H9 (cell line): ENCODE measurements at places on chromosomes 11 and 22. TPM values are rescaled to one million over a fixed set of nuclear protein-coding genes. Genes with fewer than 3 reads are reported as not detected.
A peak's percentile ranks its signal among the peaks of the same experiment; 100 is the strongest.

Gene CEND1
- 0.81 and 0.86 TPM in 2 replicates for total RNA-seq

Gene C11orf91
- total RNA-seq: not detected in 2 replicates

DNA sequence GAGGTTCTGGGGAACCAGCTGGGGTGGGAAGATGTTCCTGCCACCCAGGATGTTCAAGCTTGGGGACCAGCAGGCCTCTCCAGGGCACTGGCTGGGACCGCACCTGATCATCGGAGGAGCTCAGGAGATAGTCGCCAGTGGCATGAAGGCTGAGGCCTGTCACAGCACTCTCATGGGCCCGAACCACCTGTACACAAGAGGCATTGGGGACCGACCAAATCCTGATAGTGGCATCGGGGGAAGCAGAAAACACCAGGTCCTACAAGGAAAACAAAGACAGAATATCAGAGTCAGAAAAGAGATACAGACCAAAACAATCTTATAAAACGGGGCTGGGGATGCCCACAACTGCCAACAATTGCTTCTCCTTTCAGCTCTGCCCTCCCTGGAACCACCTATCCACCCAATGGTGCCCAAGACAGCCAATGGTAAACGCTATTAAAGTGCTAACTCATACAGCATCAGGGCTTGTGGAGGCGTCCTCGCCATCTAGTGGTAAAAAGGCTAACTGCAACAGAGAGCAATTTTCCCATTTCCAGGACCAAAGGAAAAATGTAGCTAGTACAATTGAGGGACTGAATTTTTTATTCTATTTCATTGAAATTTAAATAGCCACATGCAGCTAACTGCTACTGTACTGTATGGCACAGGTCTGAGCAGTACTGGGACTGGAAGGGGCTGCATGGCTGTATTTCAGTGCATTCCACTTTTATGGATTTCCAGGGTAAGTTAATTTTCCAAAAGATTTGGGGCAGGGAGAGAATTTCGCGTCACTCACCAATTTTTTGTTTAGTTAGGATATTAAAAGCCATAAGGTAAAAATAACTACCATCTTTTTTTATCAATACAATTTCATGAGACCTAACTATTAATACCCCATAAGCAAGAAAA, 7.1 kb downstream of the PRPF19 start:
- H3K27ac ChIP-seq: no peak overlapping the region
- no peaks in the 10 kb centered on the region for H3K27me3 ChIP-seq
- H3K4me3 ChIP-seq: no peak overlapping the region

- no peaks in the 10 kb centered on the region for H3K4me1 ChIP-seq
- DNase-seq: no peak
- no peaks in the 10 kb centered on the region for H3K36me3 ChIP-seq
- H3K27ac ChIP-seq: no peak overlapping the region
Observed at GRCh38 chr11:115982666-115983065, 478.5 kb upstream of the CADM1 start.

- no peak overlapping the region for H3K4me3 ChIP-seq
- H3K27ac ChIP-seq: no peak overlapping the region
- no peaks in the 10 kb centered on the region for H3K4me1 ChIP-seq
- peaks cover 10% of the 10 kb centered on the region for H3K36me3 ChIP-seq
Observed at GRCh38 chr22:42844756-42845155, 12.3 kb downstream of the ARFGAP3 start.

- H3K27me3 ChIP-seq: peaks cover 2% of the 10 kb centered on the region; the same call in 1 of the 2 replicates
- H3K4me1 ChIP-seq: no peaks in the 10 kb centered on the region; the same call in 1 of the 2 replicates
- H3K27ac ChIP-seq: no peak overlapping the region
- DNase-seq: no peak
- H3K4me3 ChIP-seq: no peak overlapping the region
- H3K36me3 ChIP-seq: peaks cover 8% of the 10 kb centered on the region; the same call in 2 of the 3 replicates
Observed at GRCh38 chr11:2708757-2709281, 9.0 kb upstream of the KCNQ1OT1 start.

Gene PDGFD
- 1.4 and 1.7 TPM in 2 replicates for total RNA-seq

- H3K27ac ChIP-seq: no peak overlapping the region
- H3K36me3 ChIP-seq: no peaks in the 10 kb centered on the region
- peak; percentile 88 for DNase-seq
- H3K4me3 ChIP-seq: no peak overlapping the region
Observed at GRCh38 chr22:20159076-20159475, 8.2 kb upstream of the CCDC188 start.

- H3K27me3 ChIP-seq: peaks cover 1% of the 10 kb centered on the region; the same call in 1 of the 2 replicates
- peaks cover 5% of the 10 kb centered on the region; the same call in 1 of the 2 replicates for H3K36me3 ChIP-seq
- no peak overlapping the region for H3K4me3 ChIP-seq
Observed at GRCh38 chr11:64156235-64157011, 9.5 kb downstream of the MACROD1 start.

Gene CRELD2
- 34.7 and 37.9 TPM in 2 replicates for total RNA-seq

GRCh38 chr11:44866286-44866685, 84.4 kb downstream of the TP53I11 start:
- DNase-seq: no peak
- no peak overlapping the region for H3K4me3 ChIP-seq
- peaks cover 8% of the 10 kb centered on the region for H3K4me1 ChIP-seq
- H3K27ac ChIP-seq: no peak overlapping the region
- no peaks in the 10 kb centered on the region for H3K36me3 ChIP-seq

Gene CRACR2B
- total RNA-seq: 28.8 and 29.0 TPM in 2 replicates

DNA sequence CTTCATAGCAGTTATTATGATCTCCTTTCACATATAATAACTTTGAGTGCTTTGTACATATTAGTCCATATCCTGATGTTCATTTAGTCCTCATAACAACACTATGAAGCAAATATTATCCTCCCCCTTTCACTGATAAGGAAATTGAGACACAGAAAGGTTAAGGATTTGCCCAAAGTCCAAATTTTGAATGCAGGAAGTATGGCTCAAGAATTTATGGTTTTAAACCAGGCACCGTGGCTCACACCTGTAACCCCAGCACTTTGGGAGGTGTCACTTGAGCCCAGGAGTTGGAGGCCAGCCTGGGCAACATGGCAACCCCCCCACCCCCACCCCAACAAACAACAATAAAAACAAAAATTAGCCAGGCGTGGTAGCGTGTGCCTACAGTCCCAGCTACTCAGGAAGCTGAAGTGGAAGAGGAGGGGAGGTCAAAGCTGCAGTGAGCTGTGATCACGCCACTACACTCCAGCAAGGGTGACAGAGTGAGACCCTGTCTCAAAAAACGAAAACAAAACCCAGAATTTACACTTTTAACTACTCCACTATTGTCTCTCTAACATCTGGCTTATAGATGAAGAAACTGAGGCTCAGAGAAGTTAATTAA, 8.6 kb downstream of the CCDC34 start:
- no peaks in the 10 kb centered on the region for H3K27me3 ChIP-seq
- no peak overlapping the region for H3K27ac ChIP-seq
- peaks cover 20% of the 10 kb centered on the region for H3K36me3 ChIP-seq
- peaks cover 4% of the 10 kb centered on the region for H3K4me1 ChIP-seq

Gene C1QTNF5
- 0.33 and 0.59 TPM in 2 replicates for total RNA-seq

DNA sequence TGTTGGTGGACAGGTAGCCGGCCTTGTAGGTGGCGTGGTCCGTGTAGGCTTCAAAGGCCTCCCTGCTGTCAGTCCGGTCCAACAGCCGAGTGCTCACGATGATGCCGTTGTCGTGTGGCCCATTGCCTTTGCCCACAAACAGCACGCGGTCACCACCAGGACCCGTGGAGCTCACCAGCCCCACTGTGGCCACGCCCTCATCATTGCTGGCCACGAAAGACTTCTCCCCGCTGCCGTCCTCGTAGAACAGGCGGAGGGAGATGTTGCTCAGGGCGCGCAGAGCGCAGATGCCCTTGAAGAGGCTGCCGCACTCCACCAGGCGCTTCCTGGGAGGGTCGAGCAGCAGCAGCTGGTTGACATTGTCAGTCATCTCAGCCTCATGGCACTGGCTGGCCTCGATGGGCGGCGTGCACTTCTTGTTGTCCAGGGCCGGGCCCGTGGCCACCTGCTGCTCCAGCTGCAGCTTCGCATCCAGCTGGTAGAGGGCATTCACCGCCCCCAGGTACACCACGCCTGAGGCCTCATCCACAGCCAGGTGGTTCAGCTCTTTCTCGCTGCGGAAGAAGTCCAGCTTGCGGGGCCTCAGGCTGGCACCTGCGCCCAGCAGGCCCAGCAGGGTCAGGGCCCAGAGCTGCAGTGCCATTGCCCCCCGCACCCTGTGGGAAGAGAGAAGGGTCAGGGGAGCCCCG, 17.4 kb downstream of the PLXNB2 start:
- no peak for DNase-seq
- peaks cover 24% of the 10 kb centered on the region for H3K36me3 ChIP-seq
- H3K27me3 ChIP-seq: no peaks in the 10 kb centered on the region
- no peak overlapping the region for H3K27ac ChIP-seq

Gene PNPLA5
- 5.2 and 5.5 TPM in 2 replicates for total RNA-seq

Gene C11orf97
- not detected in 2 replicates for total RNA-seq

DNA sequence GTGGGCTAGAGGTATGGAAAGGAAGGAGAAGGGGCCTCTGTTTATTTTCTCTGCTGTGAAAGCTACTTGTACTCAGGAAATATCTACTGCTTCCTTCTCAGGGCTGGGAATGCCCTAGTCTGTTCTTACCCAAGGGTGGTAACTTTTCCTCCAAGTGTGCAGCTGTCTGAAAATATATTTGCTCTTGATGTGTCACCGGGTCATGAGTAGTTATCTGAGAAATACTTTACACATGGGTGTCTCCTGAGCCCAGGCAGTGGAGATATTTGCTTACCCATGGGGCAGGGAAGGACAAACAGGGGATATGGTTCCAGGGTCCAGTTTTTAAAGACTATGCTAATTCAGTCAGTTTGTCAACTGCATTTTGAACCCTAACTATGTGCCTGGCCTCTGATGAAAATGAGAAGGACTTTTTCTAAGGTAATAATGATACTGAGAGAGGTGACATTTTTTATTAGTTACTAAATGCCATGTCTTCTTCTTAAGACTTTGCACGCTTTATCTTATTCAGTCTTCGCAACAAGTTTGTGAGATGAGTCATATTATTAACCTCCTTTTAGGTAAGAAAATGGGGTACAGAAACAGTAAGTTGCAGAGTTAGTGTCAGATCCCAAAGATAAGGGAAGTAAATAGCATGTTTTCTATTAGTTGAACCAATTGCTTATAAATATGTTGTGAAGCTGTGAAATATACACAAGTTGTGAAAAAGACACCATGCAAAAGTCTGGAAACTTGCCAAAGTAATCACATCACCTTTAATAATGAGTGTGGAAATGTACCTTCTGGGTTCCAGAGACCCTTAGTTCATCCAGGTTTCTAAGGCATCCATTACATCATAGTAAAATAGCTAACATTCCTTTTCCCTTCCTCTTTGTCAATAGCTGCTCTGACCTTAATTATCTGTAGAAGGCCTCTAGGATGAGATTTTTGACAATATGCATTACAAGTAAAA, 22.9 kb downstream of the SYTL2 start:
- H3K36me3 ChIP-seq: no peaks in the 10 kb centered on the region
- H3K4me3 ChIP-seq: no peak overlapping the region
- H3K4me1 ChIP-seq: no peaks in the 10 kb centered on the region
- H3K27ac ChIP-seq: no peak overlapping the region
- no peaks in the 10 kb centered on the region for H3K27me3 ChIP-seq

Gene PRR33
- total RNA-seq: not detected in 2 replicates

Gene RAC2
- total RNA-seq: 2.5 and 2.8 TPM in 2 replicates

Gene OR56B1
- not detected in 2 replicates for total RNA-seq

Gene FOLR2
- total RNA-seq: not detected in 2 replicates

GRCh38 chr11:83039566-83039965, 32.1 kb downstream of the RAB30 start:
- no peaks in the 10 kb centered on the region for H3K27me3 ChIP-seq
- no peak overlapping the region for H3K4me3 ChIP-seq
- no peak overlapping the region for H3K27ac ChIP-seq
- no peaks in the 10 kb centered on the region; the same call in 1 of the 2 replicates for H3K4me1 ChIP-seq
- H3K36me3 ChIP-seq: no peaks in the 10 kb centered on the region

Gene OSM
- not detected in 2 replicates for total RNA-seq

Gene CFAP300
- total RNA-seq: 1.2 and 1.7 TPM in 2 replicates

Gene CALCA
- total RNA-seq: 0.29 TPM in 1 of 2 replicates, not detected in the other

Gene BIRC3
- total RNA-seq: 0.04 and 0.18 TPM in 2 replicates

GRCh38 chr11:12845163-12845562, 164.0 kb upstream of the RASSF10 start:
- H3K36me3 ChIP-seq: no peaks in the 10 kb centered on the region
- peaks cover 32% of the 10 kb centered on the region; the same call in 1 of the 2 replicates for H3K4me1 ChIP-seq

GRCh38 chr11:72541257-72541974, 107.1 kb upstream of the CLPB start:
- H3K4me3 ChIP-seq: no peak overlapping the region
- no peak overlapping the region for H3K27ac ChIP-seq
- H3K36me3 ChIP-seq: no peaks in the 10 kb centered on the region
- no peak for DNase-seq
- no peaks in the 10 kb centered on the region for H3K4me1 ChIP-seq

GRCh38 chr11:86804951-86805350, 4.6 kb downstream of the PRSS23 start:
- peaks cover 14% of the 10 kb centered on the region for H3K36me3 ChIP-seq
- H3K4me3 ChIP-seq: no peak overlapping the region
- DNase-seq: no peak
- H3K4me1 ChIP-seq: peaks cover 6% of the 10 kb centered on the region; the same call in 1 of the 2 replicates

DNA sequence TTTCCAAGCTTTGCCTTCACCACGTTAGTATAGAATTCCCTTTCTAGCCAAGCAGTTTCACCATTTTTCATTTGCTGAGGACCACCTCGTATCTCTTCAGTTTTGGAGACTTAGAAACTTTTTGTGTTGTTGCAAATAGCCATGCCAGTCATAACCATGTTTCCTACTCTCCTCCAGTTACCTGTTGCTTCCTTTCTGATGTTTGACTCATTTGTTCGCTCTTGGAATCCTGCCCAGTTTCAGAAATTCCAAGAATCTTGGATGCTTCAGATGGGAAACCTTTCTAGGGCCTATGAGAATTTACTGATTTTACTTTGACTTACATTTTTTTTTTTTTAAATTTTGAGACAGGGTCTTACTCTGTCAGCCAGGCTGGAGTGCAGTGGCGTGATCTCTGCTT, 65.4 kb downstream of the PPP6R3 start:
- no peak overlapping the region for H3K27ac ChIP-seq
- H3K36me3 ChIP-seq: peaks cover 79% of the 10 kb centered on the region
- 0 out of 2 replicates have a peak, but pooled peaks cover 9% of the 10 kb centered on the region for H3K4me1 ChIP-seq
- DNase-seq: no peak

DNA sequence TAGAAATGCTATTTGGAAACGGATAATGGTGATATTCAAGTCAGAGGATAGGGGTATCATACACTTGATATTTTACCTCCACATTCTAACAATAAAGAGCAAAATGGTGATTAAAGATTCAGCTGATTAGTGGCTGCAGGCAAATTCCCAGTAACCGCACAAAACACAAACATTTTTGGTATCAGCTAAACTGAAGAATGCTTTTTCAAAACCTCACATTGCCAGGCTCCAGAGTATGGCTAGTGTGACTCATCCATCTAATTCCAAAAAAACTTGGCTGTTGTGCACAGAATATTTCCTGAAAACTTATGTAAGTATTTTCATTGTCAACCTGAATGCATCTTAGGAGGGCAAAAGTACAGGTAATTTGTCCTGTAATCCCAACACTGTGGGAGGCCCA, 10.9 kb downstream of the SRPRA start:
- H3K4me1 ChIP-seq: no peaks in the 10 kb centered on the region
- DNase-seq: no peak
- peaks cover 59% of the 10 kb centered on the region for H3K36me3 ChIP-seq
- no peak overlapping the region for H3K27ac ChIP-seq
- no peaks in the 10 kb centered on the region for H3K27me3 ChIP-seq
- H3K4me3 ChIP-seq: no peak overlapping the region

DNA sequence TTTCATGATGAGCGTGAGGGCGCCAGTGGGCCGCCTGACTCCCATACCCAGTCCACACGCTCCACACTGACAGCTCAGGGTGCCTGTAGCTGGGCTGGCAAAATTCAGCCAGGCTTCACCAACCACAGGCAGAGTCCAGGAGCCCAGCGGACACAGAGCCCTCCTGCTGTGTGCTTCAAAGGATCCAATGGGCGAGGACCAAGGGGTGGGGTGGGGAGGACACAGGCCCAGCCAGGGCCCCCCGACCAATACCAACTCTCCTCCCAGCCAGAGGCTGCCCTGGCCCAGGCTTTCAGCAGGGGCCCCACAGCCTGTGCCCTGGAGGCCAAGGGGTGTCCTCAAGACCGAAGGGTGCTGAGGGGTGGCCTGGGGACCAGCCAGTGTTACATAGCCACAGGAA, 336.1 kb downstream of the CTTN start:
- no peak overlapping the region for H3K27ac ChIP-seq
- no peaks in the 10 kb centered on the region for H3K36me3 ChIP-seq
- DNase-seq: no peak
